ENCODE measurements at places on chromosomes 12 and 14.

DNA sequence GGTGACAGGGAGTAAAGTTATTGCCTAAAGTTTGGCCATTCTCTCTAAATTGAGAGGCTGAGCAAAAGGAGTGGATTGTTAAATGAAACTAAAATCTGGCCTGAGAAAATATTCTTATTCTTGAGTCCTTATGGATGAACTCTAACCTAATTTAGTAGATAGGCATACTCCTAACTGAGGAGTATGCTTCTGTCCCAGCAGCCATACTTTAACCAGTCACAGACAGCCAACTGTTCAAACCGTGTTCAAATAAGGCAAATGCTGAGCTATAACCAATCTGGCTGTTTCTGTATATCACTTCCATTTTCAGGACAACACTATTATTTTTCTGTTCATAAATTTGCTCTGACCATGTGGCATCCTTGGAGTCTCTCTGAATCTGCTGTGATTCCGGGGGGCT lies 75.9 kb upstream of the RERGL start:
- DNase-seq, result no peak

- no peak for DNase-seq
Observed at GRCh38 chr12:102602521-102602920, 122.2 kb upstream of the IGF1 start.

- DNase-seq, result no peak
Observed at GRCh38 chr14:63209160-63209559, 4.9 kb downstream of the RHOJ start.

DNA sequence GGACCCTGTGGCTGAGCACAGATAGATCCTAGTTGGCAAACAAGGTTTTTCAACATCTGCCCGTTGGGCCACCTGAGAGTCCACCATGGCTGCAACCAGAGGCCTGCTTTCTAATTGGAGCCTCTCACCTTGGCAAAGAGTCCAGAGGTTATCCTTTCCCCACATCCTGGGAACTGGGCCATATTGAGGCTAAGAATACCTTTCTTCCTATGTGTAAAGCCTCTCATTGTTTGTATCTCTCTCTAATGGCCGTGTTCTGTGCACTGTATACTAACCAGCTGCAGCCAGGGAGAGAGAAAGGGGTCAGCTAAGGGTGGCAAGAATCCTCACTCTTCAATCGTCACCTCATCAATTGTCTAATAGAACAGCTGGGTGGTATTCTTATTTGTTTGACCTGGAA lies 79.1 kb upstream of the ST8SIA1 start:
- DNase-seq, result no peak

DNA sequence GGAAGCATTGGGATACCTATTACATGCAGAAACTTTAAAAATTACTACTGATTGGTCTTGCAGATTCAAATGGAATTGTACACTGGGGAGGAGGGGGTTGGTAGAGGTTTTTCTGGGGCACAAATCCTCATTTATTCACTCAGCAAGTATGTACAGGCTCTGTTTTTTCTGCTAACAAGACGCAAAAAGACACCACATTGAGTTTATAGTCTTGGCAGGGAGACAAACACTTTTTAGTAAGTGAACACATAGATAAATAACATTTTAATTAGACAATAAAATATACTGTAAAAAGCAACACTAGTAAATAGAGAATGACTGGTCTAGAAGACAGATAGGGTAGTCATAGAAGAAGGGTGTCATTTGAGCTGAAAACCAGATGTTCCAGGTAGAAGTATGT lies 23.8 kb downstream of the GLIPR1L2 start:
- no peak for DNase-seq

DNA sequence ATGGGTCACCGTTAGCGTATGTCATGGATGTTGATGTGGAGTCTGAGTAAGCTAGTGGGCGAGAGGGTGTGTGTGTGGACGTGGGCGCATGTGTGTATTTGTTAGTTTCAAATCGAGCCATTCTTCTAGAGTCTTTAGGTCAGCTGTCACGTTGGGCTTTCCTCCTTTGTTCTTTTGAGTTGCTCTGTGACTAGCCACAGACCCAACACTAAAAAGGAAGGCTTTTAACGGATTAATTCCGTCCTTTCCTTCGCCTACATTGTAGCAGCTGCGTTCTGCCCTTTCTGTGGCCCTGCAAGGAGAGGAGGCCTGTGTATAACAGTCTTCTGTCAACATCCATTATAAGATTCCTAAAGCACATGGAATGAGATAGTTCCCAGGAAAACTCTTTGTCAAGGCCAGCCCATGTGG lies 117.2 kb upstream of the DNM1L start:
- DNase-seq, result no peak

GRCh38 chr12:69410571-69410970 lies 51.0 kb downstream of the YEATS4 start:
- DNase-seq, result no peak

DNA sequence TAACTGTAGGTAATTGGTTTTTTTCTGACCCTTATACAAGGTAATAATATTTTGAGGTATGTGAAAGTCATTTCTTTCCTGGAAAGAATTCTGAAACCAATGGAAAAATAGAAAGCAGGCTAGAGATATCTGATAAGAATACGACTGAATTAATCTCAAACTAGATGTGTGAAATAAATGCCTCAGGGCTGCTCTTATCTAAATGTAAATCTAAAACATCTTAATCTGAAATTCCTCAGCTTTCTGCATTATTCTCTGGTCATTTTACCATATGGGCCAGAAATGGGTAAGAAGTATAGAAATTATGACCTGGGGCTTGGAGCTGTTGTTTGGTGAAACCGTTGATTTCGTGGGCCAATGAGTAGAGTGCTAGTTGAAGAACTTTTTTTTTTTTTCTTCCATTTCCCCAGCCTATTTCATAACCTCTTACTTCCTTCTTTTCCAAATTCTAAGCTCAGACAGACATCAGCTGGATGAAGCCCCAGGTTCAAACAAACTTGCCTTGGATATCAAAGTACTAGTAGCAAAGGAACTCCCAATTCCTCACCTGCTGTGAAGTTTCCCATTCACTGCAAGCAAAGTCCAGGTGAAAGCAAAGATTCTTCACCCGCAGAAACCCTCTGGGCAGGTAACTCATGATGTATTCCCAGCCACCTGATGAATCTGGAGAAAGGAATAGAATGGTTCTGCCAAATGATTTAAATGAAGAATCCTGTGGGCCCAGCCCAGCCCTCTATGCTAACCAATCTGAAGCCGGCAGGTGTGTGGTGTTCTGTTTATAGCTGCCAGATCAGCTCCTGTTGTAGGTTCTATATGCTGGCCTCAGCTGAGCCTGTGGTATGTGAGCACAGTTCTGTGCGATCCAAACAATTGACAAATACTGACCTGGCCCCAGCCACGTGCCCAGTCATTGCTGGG lies 9.7 kb upstream of the FOS start:
- no peak for DNase-seq

- DNase-seq, result no peak
Observed at GRCh38 chr12:45670346-45671065, 59.0 kb upstream of the ARID2 start.
